ENCODE measurements at places on chromosomes 4 and X.
A peak's percentile ranks its signal among the peaks of the same experiment; 100 is the strongest.

GRCh38 chrX:129462707-129463106 lies 60.6 kb downstream of the SMARCA1 start:
- no peak for DNase-seq

DNA sequence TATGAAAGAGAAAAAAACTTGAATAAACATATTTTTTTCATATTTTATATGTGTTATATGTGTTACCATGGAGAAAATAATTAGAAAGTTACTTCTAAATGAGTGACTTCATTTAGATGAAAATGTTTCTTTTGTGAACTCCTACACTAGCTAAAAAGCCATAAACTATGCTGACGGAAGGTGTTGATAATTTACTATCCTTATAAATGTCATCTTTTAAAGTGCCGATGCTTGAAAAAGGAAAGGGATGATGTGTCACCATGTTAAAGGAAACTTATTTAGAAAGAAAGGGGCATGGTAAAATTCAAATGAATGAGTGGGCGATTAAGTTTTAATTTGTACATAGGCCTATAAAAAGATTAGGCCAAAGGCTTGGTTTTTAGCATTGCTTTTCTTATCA lies 133.8 kb downstream of the SPRY1 start:
- no peak for DNase-seq

GRCh38 chr4:24799544-24800324 lies 4.4 kb downstream of the SOD3 start:
- no peak for DNase-seq

DNA sequence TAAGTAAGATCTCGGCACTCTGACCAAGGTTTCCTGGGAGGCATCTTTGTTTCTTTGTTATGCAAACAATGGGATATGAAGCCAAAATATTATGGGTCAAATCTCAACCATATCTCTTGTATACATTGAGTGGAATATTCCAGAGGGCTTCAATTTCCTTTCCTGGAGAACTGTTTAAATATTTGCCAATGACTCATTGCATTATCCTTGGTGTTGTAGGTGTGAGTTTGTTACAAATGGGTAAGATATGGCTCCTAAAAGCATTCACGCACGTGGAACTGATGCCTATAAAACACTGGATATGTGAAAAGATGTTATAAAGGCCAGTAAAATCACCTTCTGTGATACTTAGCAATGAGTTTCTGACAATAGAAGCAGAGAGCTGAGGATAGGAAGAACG lies 150.5 kb upstream of the WDR1 start:
- DNase-seq = no peak

DNA sequence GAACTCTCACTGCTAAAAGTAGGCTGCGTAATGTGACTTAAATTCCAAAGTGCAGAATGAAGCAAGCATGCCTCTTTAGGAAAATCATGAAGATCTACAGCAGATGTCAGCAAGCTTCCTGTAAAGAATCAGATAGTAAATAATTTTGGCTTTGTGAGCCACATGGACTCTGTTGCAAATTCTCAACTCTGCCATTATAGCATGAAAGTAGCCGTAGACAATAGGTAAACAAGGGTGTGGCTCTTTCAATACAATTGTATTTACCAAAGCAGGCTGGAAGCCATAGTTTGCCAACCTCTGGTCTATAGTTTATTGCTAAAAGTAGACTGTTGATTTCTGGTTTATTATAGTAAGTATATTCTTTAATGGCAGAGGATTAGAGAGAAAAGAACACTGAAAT lies 80.3 kb upstream of the FAM9B start:
- no peak for DNase-seq

DNA sequence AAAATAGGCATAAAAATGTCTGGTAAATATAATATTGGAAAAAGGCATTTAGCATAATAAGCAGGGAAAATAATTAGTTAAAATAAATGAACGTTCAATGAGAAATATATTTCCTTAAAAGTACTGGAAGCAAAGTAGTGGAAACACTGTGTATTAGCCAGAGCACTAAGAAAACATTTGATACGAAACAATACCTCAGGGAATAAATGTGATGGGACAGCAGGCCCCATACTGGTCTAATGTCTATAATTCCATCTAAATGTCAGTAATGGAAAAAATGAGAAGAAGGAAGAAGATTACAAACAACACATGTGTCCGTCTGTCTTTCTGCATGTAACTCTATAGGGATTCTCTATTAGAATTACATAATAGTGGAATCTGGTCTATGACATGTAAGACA lies 79.0 kb downstream of the PDE5A start:
- DNase-seq = no peak

DNA sequence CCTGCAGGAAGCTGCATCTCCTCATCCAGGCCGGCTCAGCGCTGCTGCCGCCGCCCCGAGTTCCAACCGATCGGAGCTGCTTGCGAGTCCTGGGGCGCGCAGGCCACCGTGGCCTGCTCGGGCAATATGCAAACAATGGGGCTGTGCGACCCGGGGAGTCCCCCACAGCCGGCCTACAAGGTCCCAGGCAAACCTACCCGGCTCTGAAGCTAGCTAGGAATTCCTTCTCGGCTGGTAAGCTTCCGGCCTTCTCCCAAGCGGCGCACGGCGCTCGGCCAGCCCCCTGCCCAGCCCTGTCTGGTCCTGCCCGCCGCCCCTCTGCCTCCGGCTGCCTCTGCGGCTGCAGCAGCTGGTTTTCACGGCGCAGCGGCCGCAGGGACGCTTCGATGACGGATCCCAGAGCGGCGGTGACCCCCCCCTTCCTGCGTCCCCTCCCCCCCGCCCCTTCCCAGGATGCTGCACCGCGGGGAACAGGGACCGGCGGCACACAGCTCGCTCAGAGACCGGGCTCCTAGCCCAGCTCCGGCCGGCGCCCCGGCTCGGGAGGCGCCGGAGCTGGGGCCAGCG lies 59.4 kb downstream of the TSC22D3 start:
- DNase-seq = peak; percentile 20

- DNase-seq = no peak
These were observed 759 bp downstream of the ZC4H2 start for GRCh38 chrX:64975491-64975890.

DNA sequence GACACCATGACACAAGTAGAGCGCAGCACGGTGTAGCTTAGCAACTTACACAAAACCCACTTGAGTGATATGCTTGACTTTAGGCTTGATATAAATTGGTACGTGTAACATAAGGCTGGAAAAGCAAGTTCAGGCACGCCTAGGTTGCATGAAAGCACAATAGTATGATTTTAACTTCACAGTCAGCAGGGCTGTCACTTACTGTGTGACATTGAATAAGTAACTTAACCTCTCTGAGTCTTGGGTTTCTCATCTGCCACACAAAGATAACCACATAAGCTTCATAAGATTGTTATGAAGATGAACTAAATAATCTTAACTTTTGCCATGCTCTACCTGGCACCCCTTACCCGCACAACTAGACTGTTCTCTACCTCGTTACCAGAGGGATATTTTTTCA lies 9.5 kb downstream of the SRD5A3 start:
- DNase-seq = no peak

DNA sequence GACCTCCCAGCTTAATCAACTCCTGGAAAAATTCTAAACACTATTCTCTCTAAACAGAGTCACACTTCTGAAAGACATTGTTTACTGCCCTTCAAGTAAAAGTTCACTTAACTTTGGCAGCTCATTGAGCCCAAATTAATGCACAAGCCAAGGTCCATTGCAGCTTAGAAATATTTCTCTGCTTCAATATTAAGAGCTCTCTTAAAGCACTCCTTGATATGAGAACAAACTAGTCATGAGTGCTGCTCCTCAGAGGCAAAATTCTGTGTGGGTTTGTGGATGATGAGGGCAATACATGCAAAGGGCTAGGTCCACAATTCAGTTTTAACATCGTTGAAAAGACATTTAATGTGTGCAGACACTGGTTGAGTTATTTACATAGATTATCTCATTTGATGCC lies 12.8 kb upstream of the FMR1 start:
- DNase-seq = no peak

DNA sequence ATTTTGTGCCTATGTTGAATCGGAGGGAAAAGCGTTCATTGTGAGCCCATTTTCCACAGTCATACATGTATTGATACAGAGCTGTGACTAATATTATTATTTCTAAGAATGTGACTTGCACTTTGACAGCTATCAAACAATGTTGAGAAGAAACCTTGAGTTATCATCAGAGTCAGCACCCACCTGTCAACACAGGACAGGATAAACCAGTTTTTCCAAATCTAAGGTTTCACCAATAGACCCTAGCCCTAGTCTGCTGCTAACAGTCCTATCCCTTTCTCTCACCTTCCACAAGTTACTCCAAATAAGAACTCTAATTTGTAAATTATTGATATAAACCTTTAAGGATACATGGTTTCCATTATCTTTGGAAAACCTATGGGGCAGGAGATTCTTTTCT lies 47.7 kb upstream of the DHX15 start:
- no peak for DNase-seq

- no peak for DNase-seq
These were observed 71.4 kb upstream of the DCAF12L2 start for GRCh38 chrX:126237524-126237923.

DNA sequence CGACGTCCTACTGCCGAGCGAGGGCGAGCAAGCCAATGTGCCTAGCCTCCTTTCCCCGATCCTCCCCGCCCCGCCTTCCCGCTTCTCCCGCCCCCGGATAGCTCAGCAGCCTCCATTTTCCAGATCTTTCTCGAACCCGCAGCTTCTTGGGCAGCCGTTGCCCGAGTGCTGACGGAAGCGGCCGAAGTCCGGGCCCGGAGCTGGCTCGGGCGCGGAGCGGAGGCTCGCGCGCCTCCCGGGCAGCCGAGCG lies 172 bp upstream of the HSPA4L start:
- no peak for DNase-seq

GRCh38 chrX:13254870-13255269 lies 65.0 kb downstream of the ATXN3L start:
- DNase-seq = no peak
